T-helper 9 cell (primary cell): ENCODE measurements at places on chromosomes 2 and 18.

DNA sequence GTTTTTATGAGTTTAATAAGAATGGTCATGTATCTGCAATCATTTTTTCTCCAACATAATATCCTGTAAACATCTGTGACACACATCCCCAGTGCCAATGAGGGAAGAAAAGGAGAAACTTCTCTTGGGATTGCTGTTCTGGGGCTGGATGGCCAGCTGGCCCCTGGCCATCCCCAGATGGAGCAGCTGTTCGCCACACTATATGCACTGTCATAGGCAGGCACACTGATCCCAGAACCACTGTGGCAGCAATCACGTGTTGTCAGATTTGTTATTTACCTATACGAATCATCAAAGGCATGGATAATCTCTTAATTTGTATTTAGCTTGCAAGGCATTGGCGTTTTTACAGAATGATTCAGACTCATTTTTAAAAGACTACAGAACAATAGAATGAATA lies 167.6 kb upstream of the ACAA2 start:
- no peak for DNase-seq

GRCh38 chr2:54867457-54867856 lies 144.0 kb downstream of the EML6 start:
- DNase-seq: no peak

DNA sequence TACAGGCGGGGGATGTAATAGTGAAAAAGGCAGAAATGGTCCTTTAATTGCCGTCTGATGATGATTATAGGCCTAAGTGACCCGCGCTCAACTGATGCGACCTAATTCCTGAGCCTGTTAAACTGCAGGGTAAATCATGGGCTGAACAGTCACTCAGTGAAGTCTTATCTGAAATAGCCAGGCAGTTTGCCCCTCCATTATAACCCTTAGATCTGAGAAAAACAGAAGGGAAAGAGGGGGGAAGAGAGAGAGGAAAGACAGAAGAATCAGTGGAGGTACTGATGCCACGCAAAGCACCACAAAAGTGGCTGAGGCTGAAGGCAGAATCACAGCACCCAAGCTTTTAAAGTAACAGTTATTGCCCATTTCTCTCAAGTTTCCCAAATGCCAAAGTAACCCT lies 73.1 kb upstream of the DNMT3A start:
- DNase-seq: no peak

- DNase-seq: no peak
Measured at GRCh38 chr2:99708231-99708630, 218.4 kb upstream of the REV1 start.

GRCh38 chr2:197615016-197615652 lies 60.3 kb downstream of the RFTN2 start:
- DNase-seq: no peak

- no peak for DNase-seq
Measured at GRCh38 chr2:26284132-26284531, 39.4 kb downstream of the HADHB start.

GRCh38 chr18:75365254-75365629 lies 62.3 kb downstream of the SMIM21 start:
- no peak for DNase-seq

DNA sequence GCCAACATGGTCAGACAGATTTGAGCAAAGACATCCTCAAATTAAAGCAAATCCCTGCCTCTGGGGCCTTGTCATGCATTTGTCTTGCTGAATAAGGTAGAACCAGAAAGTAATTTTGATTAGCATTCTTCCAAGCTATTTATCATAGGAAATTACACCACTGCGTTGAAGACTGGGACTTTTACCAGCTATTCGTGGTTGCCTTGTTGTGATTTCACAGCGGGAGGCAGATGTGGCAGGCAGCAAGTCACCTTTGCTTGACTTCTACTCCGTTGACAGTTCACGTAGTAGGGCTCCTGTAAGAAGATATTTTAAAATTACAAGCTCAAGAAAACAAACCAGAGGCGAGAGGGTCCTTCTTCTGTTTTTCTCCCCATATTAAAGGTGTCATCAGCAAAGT lies 80.6 kb downstream of the EN1 start:
- no peak for DNase-seq

GRCh38 chr2:774436-774835 lies 97.2 kb upstream of the TMEM18 start:
- DNase-seq: no peak
